ENCODE measurements at places on chromosomes 1 and 21.

GRCh38 chr1:43199093-43199726 is 27.1 kb downstream of the CFAP57 start:
- DNase-seq: peak; percentile 51

- peak; percentile 47 for DNase-seq
Observed at GRCh38 chr1:78114034-78114956, 68.5 kb downstream of the GIPC2 start.

DNA sequence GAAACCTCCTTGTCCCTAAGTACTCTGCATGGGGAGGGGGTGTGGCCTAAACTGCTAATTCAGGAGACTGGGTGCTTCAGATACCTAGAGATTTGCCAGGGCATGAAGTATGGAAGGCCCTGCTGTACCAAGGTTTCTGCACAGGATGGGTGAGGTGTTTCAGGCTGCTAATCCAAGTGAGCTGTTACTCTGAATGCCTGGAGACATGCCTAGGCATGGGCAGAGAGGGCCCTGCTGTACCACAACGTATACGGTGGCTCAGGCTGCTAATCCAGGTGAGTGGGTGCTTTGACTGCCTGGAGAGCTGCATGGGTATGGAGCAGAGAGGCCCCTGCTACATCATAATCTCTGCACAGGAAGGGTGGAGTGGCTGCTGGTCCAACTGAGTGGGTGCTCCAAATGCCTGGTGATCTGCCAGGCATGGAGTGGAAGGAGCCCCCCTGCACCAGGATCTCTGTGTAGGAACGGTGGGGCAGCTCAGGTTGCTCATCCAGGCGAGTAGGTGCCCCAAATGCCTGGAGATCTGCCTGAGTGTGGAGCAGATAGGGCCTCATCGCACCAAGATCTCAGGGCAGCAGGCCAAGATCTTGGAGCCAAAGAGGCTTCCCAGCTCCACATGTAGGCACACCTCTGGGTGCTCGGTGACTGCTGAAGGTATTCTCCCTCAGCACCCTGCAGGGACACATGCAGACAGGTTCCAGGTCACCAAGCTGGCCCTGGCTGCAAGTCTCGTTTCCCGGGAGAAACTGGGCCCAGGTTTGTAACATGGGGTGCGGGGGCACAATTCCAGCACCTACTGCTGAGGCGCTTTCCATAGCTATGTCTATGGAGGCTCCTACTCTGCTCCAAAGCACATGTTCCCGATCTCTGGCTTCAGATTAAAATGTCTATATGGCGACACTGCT is 252.5 kb upstream of the PLXNA2 start:
- no peak for DNase-seq

- DNase-seq: no peak
Observed at GRCh38 chr1:145827966-145828365, 4.0 kb downstream of the POLR3C start.

- DNase-seq: no peak
Observed at GRCh38 chr1:232282498-232282897, 347.4 kb downstream of the SIPA1L2 start.
